Right lung (tissue), 10 donors: ENCODE measurements at places on chromosomes 12 and 14. TPM values are rescaled to one million over a fixed set of nuclear protein-coding genes. Genes with fewer than 3 reads are reported as not detected.

Gene STAB2
- polyA plus RNA-seq, result 31.1 TPM

- DNase-seq, result no peak
Observed at GRCh38 chr12:90020436-90020835, 311.8 kb upstream of the ATP2B1 start.

Gene MYF5
- polyA plus RNA-seq, result not detected

DNA sequence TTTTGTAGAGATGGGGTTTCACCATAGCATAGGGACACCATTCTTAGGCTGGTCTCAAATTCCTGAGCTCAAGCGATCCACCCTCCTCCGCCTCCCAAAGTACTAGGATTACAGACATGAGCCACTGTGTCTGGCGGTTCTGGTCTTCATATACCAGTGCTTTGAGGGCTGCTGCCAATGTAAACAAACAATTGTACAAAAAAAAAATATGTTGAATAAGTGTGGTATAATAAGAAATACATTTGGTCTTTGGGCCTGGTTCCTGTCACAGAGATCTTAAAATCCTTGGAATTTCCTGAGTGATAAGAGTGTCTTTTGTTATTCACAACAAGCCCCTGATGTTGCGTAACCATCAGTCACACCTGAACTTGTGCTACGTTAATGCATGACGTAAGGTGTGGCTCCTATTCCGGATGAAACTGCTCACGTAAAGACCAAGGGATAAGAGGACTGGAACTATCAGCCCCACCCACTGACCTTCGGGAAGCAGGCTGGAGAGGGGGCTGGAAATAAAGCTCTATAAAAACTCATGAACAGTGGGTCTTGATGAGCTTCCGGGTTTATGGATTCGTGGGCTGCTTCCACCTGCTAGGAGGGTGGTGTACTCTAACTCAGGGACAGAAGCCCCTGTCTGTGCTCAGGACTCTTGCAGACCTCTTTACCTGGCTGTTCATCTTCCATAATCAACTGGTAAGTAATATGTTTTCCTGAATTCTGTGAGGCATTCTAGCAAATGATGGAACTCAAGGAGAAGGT lies 16.5 kb upstream of the RIMKLB start:
- no peak for DNase-seq
